Aortic smooth muscle cell (primary cell): ENCODE measurements at places on chromosomes 5 and 9. TPM values are rescaled to one million over a fixed set of nuclear protein-coding genes. Genes with fewer than 3 reads are reported as not detected.

HAVCR2 gene
- total RNA-seq = 0.26 and 0.56 TPM in 2 replicates

PPP2R2B gene
- total RNA-seq = 0.75 and 0.79 TPM in 2 replicates

ADRB2 gene
- 3.7 and 6.2 TPM in 2 replicates for total RNA-seq

KCNMB1 gene
- total RNA-seq = 0.99 and 1.3 TPM in 2 replicates

MED27 gene
- total RNA-seq = 14.8 and 18.1 TPM in 2 replicates

FAM78A gene
- total RNA-seq = 0.40 and 0.44 TPM in 2 replicates

ITK gene
- not detected in 2 replicates for total RNA-seq
